Spleen (tissue), 13 donors: ENCODE measurements at places on chromosomes 12 and 14. TPM values are rescaled to one million over a fixed set of nuclear protein-coding genes. Genes with fewer than 3 reads are reported as not detected.

LALBA gene
- not detected for total RNA-seq

LPCAT3 gene
- 40.8 TPM for total RNA-seq

GRCh38 chr12:105860561-105861207, 278.1 kb downstream of the NUAK1 start:
- DNase-seq: no peak

GRCh38 chr12:22256041-22256441, 78.5 kb downstream of the ST8SIA1 start:
- DNase-seq: no peak

DNA sequence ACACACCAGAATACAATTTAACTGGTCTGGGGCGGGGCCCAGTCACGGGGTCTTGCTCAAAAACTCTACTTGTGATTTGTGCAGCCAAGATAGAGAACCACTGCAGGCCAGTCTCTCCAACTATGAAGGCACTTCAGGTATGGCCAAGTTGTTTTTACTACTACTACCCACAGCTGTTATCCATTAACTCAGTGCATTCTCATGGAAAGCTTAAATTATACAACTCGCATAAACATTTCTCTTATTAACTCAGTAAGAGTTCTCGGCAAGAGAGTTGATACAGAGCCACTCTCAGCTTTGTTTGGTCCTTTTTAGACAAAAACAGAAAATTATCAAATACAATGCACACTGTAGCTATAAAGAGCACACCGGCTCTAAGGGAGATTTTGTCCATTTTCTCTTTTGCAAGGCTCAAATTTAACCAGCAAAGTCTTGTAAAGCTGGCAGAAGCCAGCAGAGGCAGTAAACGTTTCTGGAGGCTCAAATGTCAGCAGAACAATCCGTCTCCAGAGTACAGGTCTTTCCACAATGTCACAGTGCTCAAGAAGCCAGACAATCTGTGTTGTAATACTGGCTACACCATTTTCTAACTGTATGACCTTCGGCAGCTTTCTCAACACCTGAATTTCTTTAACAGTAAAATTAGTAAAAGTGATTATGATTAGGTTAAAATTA, 85.9 kb downstream of the PTGER2 start:
- no peak for DNase-seq
